ENCODE measurements at places on chromosomes 4 and X.
A peak's percentile ranks its signal among the peaks of the same experiment; 100 is the strongest.

- no peak for DNase-seq
Measured at GRCh38 chrX:15492469-15492868, 664 bp downstream of the PIR start.

- DNase-seq, result peak; percentile 2
Measured at GRCh38 chr4:170497112-170497511, 407.4 kb upstream of the AADAT start.

DNA sequence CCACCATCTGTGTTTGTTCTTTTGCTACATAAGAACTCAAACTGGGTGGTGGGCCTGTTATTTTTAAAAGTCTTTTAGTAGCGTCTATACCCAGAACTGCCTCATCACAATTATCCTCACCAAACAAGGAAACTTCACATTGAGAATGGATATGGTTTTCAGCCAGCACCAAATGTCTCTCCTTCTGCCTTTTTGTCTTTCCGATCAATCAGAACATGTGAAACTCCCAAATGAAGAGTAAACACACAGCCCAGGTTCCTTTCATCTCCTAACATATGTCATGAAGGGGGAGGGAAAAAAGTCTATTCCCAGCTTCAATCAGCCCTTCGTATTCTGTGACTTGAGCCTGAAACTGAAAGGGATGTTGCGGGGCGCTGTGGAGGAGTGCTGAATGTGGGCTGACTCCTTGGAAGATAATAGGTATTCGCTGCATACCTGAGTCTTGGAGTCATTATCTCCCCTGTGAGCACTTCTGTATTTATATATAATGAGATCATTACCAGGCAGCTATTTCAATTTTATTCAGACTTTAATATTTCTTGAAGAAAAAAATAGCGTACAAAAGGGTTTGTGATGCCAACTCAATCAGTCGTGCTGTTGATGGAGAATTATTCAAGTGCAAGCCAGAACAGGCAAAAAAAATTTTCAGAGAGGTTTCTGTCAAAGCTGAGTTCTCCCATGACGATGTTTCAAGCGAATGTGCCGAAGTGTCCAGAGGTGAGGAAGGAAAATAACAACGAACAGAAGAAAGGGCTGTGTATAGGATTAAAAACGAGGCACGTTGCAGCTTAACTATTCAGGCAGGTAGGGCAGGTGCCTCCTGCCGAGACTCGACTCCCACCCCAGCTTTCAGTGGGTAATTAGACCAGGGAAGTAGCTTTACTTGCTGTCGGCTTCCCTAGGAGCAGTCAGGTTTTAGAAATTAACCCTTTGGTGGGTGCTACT is 163.9 kb upstream of the NOCT start:
- peak; percentile 14 for DNase-seq

GRCh38 chr4:155787113-155787710 is 28.4 kb downstream of the GUCY1B1 start:
- peak; percentile 65 for DNase-seq

DNA sequence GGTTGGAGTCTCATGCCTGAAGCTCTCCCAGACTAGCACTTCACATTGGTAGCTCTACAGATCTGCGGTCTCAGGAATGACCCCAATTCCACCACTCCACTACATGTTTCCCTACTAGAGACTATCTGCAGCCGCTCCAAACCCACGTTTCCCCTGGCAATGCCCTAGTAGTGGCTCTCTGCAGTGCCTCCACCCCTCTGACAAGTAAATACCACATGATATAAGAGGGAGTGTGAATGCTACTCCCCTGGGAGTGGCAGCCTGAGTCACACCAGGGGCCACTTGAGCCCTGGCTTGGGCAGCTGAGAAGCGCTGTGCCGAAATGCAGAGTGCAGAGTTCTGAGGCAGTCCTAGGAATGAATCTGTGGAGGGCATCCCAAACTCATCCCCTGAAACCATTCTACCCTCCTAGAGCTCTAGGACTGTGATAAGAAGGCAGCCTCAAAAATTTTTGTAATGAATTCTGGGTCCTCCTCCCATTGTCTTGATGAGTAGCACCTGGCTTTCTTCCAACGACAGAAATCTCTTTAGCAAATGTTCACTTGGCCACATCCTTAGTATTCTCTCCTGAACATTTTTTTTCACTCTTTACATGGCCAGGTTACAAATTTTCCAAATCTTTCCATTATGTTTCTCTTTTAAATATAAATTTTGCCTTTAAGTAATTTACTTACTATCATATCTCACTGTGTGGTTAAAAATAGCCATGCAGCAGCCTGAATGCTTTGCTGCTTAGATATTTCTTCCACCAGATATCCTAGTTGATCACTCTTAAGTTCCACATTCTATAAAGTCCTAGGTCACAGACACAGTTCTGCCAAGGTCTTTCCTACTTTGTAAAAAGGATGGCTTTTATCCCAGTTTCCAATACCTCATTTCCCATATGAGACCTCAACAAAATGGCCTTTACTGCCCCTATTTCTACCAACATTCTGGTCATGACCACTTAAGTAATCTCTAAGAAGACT is 160.2 kb upstream of the CPEB2 start:
- DNase-seq, result no peak

GRCh38 chr4:148162519-148162918 is 279.7 kb downstream of the NR3C2 start:
- no peak for DNase-seq

- peak; percentile 46 for DNase-seq
Measured at GRCh38 chr4:16952896-16953630, 54.6 kb upstream of the LDB2 start.

DNA sequence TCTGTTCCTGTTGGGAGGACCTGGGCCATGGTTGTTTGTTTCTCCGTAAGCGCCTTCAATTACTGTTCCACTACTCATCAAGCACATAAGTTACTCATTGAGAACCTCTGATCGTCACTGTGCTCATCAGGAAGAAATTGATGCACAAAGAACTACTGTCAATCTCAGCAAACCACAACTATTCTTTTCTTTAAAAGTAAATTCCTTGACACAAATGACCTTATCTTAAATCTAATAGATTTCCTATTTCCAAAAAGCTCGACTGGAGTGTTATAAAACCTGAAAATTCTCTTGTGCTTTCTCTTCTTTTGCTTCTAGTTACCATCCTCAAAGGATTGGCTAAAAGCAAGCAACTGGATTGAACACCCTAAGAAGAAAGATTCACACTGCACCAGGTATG is at the start of gene MUC7:
TSS of gene MUC7 (plus strand) at position 301 of the 400 bp plus-strand sequence. CDS start 1,825 bp downstream, outside the sequence.
- no peak for DNase-seq

GRCh38 chr4:22686141-22686540 is 6.6 kb upstream of the GBA3 start:
- peak; percentile 16 for DNase-seq

DNA sequence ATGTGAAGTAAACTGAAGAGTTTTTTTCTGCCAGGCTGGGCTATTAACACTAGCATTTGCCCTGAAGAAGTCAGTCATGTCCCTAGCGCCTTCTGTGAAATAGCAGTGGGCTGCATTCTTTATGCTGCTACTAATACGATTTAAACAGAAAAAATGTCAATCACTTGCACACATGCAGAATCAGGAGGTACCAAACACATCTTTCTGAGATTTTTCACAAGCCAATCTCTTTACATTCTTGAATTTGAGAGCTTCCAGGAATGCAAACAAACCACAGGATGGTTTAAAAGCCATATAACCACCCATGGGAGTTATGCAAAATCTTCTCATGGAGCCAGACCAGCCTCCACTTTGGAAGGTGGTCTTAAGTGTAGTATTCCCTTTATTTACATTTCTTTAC is 220.1 kb downstream of the IQCM start:
- DNase-seq, result peak; percentile 22

DNA sequence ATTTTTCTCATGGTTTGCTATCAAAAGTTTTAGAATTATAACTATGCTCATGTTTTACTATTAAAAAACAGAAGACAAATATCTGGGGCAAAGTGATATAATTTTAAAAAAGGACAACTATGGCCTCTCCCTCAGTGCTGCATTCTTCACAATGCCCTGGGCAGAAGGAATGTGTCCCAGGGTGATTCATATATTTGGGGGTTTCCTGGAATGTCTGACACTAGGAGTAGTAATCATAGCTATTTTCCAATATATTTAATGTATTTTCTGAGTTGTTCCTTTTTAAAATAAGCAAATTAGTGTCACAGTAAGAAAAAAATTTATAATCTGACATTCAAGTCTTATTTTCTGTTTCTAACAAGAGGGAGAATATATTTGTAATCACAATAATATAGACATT is 281.7 kb downstream of the UNC5C start:
- DNase-seq, result peak; percentile 67

GRCh38 chr4:181077341-181077740 is 1165.9 kb upstream of the TENM3 start:
- peak; percentile 52 for DNase-seq

GRCh38 chrX:77564823-77565222 is 117.6 kb downstream of the FGF16 start:
- DNase-seq, result no peak

DNA sequence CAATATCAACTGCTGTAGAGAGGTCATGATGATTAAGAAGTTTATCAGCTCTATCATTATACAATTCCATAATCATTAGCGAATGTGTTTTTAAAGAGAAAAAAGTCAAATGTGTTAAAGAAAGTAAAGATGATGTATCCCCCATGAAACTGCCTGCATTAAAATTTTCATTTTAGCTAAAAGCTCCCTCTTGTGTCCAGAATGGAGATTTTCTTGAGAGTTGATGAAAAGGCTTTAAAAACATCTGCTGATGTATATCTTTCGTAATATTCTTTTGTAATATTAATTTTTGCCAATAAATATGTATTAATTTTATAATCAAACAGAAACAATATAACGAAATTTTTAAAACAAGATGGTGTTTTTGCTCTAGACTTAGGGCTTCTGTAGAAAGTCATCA is 52.1 kb upstream of the LHFPL1 start:
- peak; percentile 30 for DNase-seq

GRCh38 chrX:57596516-57596915 is 4.7 kb downstream of the ZXDB start:
- peak; percentile 3 for DNase-seq

- DNase-seq, result peak; percentile 12
Measured at GRCh38 chr4:134215620-134216344, 14.2 kb upstream of the PABPC4L start.

GRCh38 chr4:150943818-150944217 is 71.3 kb downstream of the LRBA start:
- DNase-seq, result no peak

- no peak for DNase-seq
Measured at GRCh38 chr4:152422817-152423320, 113.0 kb downstream of the FBXW7 start.

DNA sequence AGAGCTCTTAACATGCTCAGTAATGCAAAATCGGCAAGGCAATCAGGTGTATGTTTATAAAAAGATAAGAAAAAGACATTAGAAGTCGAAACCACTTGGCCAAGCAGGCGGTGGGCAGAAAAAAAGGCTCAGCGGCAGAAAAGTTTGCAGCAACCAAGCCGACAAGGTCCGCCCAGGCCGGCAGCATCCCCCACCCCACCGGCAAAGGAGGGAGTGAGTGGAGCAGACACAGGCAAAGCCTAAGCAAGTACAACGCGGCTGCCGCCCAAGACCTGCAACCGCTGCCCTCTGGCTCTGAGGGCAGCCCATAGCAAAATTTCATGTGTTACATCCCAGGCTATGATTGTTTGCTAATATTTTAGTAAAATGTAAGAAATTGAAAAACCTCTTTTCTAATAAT is 125.4 kb upstream of the ZCCHC13 start:
- DNase-seq, result no peak

- DNase-seq, result no peak
Measured at GRCh38 chr4:2702770-2703169, 53.4 kb downstream of the TNIP2 start.

DNA sequence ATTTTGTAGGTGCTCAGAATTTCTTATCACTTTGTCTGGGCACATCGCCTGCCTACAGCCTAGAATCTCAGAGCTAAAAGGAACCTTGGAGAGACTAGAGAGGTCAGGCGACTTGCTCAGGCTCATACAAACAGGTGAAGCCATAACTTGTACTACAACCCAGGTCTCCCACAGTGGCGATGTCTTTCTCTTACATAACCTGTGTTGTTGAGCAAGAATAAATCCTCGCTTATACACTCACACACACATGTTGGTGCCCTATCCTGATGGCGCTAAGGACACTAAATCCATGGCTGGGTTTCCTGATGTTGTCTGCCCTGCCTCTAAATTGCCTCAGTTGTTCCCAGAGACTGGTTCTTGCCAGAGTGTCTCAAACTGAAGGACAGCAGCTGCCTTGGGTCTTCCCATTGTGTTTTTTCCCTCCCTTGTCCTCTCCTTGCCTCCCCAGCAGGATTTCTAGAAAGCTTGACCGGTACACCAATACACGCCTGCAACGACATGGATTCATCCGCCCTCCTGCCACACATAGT is 1.6 kb downstream of the TSC22D3 start:
- no peak for DNase-seq

- DNase-seq, result peak; percentile 1
Measured at GRCh38 chr4:176123710-176124407, 58.2 kb downstream of the WDR17 start.

- peak; percentile 89 for DNase-seq
Measured at GRCh38 chr4:123284168-123284567, 112.4 kb upstream of the SPRY1 start.

DNA sequence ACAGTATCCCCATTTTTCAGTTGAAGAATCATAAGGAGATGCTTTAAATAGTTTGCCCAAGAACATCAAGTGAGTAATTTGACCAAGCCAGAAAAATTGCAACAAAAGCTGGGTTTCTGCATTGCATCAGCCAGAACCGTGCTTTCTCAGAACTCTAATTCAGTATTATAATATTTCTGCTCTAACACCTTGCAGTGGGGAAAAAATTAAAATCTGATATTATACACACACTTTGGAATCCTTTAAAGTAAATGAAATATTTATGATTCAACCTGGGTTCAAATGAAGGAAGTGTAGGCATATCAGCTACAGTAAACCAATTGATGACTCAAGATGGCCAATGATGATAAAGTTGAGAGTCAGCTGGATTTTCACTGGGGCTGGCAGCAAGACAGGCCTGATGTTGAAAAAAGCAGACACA is 387.6 kb upstream of the ZFP42 start:
- DNase-seq, result peak; percentile 82

DNA sequence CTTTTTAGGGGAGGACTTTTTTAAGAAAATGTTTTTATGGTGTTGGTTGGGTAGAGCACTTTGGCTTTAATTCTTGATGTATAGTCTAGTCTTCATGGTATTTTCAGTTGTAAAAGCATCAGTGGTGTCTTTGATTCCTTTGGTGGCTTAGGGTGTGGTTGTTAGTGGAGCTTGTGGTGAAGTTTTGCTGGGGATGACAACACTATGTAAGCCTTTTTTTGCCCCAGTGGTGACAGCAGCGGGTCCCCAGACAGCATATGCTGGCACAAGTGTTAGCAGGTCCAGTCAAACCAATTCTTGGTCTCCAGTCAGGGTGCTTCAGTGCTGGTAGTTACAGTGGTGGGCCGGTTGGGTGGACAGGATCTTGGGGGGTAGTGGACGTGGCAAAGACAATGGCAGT is 52.0 kb downstream of the CHIC1 start:
- DNase-seq, result no peak

DNA sequence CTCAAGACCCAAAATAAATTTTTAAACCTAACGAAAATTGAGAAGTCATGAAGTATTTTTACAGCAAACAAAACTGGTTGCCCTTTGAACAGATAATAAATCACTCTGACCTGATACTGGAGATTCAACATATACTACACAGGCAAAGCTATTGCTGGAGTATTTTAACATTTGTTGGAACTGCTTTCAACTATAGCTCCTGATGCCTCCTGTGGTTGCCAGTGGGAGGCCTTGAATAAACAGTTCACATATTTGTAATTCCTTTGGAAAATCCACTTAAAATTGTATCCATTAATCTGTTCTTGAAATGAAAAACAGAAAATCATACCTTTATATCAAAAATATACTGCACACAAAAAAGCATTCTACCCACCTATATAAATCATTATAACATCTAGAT is 605.1 kb downstream of the KCTD8 start:
- no peak for DNase-seq
